CD14-positive monocyte (primary cell): ENCODE measurements at places on chromosomes 16 and 17.

DNA sequence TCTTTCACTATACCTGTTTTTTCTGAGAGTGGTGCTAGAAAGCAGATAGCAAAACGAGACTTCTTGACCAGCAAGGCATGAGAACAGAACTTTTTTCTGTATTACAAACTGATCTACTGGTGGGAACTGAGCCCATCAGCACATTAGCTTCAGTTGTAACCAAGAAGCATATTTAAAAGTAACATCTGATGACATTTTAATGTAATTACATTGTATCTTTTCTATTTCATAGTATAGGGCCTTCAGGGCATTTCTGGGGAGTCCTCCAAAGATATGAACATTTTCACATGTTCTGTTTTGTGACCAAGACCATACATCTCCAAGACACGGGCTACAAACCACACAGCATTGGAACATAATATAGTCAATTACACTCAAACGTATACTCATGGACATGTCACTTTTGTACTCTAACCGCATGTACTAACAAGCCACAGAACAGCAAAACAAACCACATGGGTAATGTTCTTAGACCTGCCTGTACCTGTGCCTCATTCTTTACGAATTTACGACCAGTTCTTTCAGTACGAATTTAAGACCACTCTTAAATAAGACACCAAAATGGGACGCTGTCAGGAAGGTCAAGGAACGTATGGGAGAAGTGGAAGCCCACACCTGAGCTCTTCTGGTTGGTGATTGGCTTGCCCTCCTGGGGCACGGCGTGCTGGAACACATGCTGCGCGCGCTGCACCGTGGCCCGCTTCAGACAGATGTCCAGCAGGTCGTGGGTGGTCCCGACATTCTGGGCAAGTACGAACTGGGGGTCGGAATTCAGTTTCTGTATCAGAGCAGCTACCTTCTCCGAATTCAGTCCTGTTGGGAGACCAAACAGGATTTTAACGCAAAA lies 825 bp downstream of the BLMH start:
- peak; percentile 7 for DNase-seq

DNA sequence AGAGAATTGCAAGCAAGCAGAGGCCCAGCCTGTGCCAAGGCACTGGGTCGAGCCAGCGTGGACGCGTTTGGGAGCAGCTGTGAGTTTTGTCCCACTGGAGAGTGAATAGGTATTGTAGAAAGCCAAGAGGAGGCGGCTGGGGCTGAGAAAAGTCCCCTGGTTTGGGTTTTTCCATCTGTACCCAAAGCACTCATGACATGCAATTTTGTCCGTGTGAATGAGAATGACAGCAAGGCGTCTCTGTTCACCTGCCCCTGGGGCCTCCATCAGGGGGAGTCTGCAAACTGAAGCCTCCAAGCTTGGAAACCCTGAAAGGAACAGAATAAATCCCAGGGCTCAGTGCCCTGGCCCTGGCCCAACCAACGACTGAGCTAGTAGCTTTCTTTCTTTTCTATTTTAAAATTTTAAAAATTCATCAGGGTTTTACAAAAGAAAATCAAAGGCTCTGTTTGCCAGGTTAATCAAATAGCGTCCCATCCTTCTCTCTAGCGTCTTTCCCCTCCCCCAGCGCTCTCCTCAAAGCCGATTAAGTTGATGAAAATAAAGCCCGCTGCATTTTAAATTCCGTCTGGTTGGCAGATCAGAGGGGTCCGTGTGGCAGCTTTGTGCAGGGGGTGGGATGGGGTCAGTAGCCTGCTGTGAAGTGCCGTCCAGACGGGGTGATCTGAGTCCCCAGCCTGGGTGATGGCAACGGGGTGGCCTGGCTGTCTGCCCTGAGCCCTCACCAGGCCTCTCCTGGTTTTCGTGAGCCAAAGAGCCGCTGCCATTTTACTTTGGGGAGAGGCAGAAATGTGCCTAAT lies 171.0 kb downstream of the KATNIP start:
- DNase-seq, result no peak

DNA sequence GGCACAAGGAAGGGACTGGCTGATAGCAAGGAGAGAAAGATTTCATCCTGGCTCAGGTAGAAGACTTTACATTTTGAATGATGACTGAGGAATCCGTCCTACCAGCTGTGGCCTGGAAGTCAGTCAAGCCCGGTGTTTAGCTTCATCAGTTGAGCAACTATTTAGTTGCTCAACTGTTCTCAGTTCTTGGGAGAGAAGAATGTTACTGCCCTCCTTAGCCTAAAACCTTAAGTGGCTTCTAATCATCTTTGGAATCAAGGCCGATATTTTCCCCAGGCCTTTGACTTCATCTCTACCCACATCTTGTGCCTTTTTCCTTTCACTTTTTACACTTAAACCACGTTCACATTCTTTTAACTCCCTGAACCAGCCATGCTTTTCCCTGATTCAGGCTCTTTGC lies 17.3 kb upstream of the RBL2 start:
- DNase-seq, result no peak

GRCh38 chr16:4060009-4060408 lies 56.2 kb downstream of the ADCY9 start:
- no peak for DNase-seq

DNA sequence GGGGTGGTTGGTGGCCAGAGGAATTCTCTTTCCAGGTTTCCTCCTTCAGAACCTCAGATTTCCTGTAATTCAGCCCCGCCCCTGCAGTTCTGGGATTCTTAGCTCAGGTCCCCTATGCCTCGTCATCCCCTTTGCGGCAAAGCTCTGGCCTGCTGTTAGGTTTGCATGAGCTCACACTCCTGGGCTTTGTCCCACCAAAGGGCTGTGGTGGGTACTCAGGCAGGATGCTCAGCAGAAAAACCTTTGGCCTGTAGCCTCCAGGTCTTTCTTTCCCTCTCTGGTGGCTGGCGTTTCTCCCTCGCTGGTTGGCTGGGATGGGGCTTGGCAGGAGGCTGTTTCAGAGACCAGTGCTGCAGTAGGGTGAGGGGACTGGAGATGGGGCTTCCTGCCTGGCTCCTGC lies 9.6 kb upstream of the PLEKHG4 start:
- DNase-seq, result no peak

DNA sequence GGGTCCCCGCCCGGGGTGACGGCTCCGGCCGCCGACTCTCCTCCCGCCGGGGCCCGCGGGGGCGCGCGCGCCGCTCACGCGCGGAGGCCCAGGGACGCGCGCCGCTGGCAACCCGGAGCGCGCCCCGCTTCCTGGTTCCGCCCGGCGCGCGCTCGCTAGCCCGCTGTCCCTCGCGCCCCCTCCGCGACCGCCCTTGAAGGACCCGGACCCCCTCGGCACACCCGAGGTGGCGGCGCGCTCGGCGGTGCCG lies at the start of gene STAT5B:
STAT5B (minus strand) TSS at position 33 of the 250 bp plus-strand sequence. CDS start 44,264 bp downstream, outside the sequence.
- DNase-seq, result peak; percentile 66

DNA sequence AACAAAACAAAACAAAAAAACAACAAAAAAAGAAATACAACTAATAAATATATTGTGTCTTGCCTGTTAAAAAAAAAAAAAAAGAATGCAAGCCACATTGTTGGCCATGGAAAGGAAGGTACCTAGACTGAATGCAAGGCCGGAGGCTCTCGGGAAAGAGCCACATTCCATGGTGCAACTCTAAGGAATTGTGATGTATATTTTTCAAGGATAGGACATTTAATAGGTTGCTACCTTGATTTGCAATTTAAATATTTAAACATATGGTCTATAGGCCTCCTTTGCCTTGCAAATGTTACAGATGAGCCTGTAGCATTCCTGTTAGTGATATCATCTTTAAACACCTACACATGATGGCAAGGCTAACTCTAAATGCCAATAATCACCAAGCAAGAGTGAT lies 650.9 kb downstream of the TOX3 start:
- no peak for DNase-seq
